ENCODE measurements at places on chromosomes 2 and 18. TPM values are rescaled to one million over a fixed set of nuclear protein-coding genes. Genes with fewer than 3 reads are reported as not detected.

GRCh38 chr2:135997380-135997779, 12.0 kb upstream of the DARS1 start:
- no peak for DNase-seq

Gene SALL3
- not detected for total RNA-seq

Gene SLC66A3
- total RNA-seq = 68.7 TPM

DNA sequence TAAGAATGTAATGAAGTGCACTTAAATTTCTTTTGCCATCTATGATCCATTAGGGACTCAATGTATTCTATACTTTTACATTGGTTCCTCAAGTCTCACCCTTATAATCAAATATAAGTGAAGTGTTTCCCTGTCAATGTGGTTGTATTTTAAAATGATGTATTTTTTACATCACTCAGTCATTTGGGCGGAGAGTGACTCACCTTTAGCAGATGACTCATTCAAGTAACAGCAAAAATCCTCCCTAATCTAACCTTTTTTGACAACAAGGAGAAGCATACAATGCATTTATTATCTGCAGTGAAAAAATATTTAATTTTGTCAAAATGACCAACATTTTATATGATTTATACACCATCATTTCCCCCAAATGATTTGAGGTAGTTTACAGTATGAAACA, 94.4 kb downstream of the FANCL start:
- DNase-seq = no peak

- DNase-seq = no peak
These were observed 28.9 kb downstream of the MGAT5 start for GRCh38 chr2:134282629-134283400.

Gene STARD6
- not detected for total RNA-seq

DNA sequence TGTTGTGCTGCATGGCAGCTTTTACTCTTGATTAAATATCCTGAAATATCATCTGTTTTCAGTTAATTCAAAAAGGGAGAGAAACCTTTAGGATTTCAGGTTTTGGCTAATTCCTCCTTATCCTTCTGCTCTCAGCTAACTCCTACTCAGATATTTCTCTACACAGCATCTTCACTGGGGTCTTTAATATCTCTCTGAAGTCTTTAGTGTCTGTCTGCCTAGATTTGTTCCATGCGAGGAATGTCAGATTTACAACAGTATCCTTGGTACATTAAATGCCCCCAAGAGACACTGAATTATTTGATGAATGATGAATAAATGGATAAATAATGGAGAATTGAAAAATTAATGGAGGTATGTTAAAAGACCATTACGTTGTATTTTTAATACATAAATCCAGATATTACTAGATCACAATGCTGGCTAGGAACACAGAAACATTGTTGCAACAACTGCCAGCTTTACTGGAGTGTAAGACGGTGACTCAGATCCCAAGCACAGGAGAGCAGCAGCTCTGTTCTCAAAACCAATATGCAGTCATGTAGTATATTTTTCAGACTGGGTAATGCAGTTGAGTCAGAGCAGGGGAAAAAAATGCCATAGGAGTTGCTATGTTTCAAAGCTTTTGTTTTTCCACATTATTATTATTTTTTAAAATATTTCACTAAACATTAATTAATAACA, 388.0 kb upstream of the SYT4 start:
- no peak for DNase-seq

Gene SPP2
- not detected for total RNA-seq

- no peak for DNase-seq
These were observed 146.0 kb downstream of the RHBDD1 start for GRCh38 chr2:226981791-226982326.
